ENCODE measurements at places on chromosomes 5 and 9.

DNA sequence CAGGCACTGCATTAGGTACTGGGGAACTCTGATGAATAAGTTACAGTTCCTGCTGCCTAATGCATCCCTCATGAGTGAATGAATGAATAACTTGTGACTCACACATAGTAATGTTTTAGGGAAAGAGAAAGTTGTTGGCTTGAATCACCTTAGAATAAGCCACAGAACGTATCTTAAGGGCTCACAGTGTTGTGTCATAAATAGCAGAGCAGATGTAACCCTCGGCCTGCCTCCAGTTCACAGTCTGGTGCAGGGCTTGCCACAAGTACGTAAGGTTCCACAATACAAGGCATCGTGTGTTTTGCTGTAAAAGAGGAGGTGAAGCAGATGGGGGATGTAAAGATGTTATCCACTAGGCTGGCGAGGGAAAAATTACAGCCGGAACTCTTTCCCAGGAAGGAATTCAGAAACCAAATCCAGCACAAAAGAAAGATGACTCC, 218.7 kb downstream of the TRPM3 start:
- peak; percentile 98 for DNase-seq

- DNase-seq, result peak; percentile 28
Measured at GRCh38 chr5:163565492-163565891, 60.1 kb downstream of the MAT2B start.

GRCh38 chr5:157166214-157167213, at the start of gene GARIN3:
TSS of gene GARIN3 (minus strand) at chr5:157166264. CDS start at chr5:157166168, 96 bp downstream.
- no peak for DNase-seq

- DNase-seq, result peak; percentile 15
Measured at GRCh38 chr5:176733406-176734262, 76.7 kb upstream of the UNC5A start.

- DNase-seq, result no peak
Measured at GRCh38 chr5:72191404-72191803, 84.1 kb downstream of the MAP1B start.

DNA sequence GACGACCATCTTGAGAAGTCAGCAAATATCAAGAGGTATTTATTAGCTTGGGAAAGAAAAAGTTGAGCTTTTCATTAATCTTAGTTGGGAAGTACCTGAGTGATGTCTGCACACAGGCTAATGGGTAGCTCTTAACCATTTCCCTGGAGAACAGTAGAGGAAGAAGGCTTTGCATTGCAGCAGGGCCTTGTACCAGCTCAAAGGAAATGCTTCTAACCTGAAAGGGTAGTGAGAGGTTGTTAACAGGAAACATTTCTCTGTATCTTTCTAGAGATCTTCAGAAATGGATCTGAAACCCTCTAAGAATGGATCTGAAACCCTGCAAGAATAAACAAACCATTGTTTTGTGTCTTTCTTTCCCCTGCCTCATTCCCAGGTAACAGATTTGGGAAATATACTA, 393.3 kb downstream of the PLK2 start:
- no peak for DNase-seq

DNA sequence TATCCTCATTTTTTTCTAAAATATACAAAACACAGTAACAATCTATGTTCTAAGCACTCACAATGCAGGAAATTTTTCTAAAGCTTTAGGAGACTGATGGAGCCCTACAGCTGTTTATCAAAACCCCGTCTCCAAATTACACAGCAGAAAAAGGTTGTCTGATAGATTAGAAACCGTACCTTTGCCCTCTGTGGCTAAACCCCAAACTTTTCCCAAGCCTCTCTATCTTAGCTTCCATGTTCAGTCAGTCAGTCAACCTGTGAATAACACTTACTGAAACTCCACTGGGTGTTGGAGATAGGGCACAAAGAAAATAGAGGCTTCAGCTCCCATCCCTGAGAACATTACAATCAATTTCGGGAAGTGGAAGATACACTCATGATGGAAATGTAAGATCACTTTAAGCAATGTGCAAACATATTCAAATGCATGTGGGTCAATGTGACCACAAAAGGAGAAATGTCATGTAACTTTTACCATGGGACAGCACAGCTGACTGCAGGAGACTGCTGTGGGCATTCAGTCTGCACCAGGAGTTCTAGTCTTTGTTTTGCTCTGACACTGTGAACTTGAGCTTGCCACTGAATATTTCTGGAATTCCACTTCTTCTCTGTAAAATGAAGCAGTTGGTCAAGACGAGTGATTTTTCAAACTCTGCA, 279.5 kb upstream of the PIK3R1 start:
- DNase-seq, result no peak

DNA sequence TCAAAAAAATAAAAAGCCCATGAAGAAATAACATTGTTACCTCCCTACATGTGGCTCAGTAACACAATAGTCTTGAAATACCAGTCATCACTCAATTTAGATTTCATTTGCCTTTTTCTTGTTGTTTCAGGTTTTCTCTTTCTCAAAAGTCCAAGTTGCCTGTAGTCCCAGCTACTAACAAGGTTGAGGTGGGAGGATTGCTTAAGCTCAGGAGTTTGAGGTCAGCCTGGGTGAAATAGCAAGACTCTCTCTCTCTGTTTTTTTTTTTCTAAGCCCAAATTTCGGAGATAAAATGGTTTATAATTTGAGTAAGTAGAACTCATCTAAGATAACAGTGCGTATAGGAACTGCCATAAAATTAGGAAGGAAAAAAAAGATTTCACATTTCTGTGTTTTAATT, 17.5 kb upstream of the NDUFS4 start:
- no peak for DNase-seq

DNA sequence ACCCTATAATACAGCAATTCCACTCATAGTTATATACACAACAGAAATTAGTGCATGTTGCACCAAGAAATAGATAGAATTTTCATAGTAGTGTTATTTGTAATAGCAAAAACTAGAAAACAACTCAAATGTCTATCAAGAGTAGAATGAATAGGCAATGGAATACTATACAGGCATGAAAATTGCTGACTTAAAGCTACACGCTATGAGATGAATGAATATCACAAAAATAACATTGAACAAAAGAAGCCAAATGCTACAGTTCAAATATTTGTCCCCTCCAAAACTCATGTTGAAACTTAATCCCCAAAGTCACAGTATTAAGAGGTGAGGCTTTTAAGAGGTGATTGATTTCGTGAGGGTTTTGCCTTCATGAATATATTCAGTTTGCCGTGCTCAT, 215.1 kb downstream of the FRMD3 start:
- no peak for DNase-seq

DNA sequence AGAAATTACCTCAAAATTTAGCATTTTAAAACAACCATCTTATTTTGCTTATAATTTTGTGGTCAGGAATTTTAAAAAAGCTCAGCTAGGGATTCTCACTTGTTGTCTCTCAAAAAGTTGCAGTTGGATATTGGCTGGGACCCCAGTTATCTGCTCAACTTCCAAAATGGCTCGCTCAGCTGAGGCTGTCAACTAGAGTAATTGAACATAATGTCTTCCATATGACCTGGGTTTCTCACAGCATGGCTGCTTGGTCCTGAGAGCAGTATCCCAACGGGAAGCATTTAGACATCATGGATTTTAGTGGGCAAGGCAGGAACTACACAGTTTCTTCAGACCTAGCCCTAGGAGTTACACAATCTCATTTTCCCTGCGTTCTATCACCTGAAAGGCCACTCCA, 63.6 kb upstream of the SPEF2 start:
- no peak for DNase-seq

DNA sequence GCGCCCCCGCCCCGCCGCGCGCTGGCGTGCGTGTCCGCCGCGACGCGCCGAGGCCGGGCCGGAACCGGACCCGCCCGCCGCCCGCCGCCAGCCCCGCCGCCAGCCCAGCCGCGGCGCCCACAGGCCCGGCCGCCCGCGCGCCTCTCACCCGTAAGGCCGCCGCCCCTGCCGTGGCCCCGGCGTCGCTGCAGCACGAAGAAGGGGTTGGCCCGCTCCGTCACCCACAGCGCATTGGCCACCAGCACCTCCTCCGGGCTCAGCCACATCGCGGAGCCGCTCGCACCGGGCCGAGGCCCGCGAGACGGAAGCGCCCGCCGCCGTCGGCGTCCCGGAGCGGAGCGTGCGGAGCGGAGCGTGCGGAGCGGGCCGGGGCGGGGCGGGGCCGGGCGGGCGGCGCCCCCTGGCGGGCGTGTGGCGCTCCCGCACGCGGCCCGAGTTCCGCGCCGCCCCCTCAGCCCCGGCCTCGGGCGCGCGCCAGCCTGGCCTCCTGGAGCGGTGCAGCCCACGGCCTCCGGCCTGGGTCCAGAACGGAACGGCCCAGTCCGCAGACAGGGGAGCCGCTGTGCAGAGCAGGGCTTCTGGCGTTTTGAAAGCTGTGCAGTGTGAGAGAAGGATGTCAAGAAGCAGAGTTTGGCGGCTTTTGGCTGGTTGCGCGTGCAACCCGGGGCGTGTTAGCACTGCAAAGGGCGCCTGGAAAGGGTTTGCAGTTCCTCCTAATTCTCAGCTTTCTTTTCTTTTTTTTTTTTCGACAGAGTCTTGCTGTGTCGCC, at the start of gene TBC1D9B:
Gene TBC1D9B (minus strand): TSS at position 342 of the 769 bp plus-strand sequence. CDS start 76 bp downstream, at position 266.
- peak; percentile 52 for DNase-seq

GRCh38 chr9:4235420-4235819, 64.4 kb downstream of the GLIS3 start:
- DNase-seq, result no peak

GRCh38 chr5:5492087-5492933, 69.8 kb downstream of the ICE1 start:
- DNase-seq, result peak; percentile 34

- DNase-seq, result no peak
Measured at GRCh38 chr9:90942555-90942954, 140.9 kb downstream of the SYK start.

DNA sequence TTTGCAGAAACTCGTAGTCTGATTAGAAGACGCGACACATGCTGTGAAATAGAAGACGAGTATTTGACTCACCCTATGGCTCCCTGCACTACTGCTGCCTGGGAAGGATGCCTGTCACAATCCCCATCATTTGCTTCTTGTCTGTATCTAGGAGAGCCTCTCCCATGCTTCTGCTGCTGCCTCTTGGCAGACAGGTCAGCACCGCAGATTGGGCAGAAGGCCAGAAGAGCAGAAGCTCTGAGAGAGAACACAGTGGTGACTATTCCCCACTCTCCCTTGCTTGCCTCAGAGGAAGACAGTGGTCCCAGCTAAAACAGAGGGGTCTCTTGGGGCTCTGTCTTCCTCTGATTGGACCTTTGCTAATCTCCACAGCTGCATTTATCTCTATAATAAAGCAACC, 84.0 kb upstream of the SMIM32 start:
- DNase-seq, result peak; percentile 2

Measured in foreskin fibroblast (primary cell).